Progenitor cell of endocrine pancreas (in vitro differentiated cells): ENCODE measurements at places on chromosomes 6 and 20. TPM values are rescaled to one million over a fixed set of nuclear protein-coding genes. Genes with fewer than 3 reads are reported as not detected.

PI16 gene
- not detected in 2 replicates for total RNA-seq

SCRT2 gene
- total RNA-seq, result not detected in 2 replicates

CFAP206 gene
- 1.2 and 1.5 TPM in 2 replicates for total RNA-seq

CDSN gene
- not detected in 2 replicates for total RNA-seq

SDC4 gene
- total RNA-seq, result 112 and 121 TPM in 2 replicates

RAET1E gene
- total RNA-seq, result not detected in 2 replicates

ZFP64 gene
- 25.2 and 26.9 TPM in 2 replicates for total RNA-seq

TGM3 gene
- total RNA-seq, result 0.22 and 0.44 TPM in 2 replicates

ZNF292 gene
- 63.3 and 67.9 TPM in 2 replicates for total RNA-seq

C6orf52 gene
- 3.5 and 4.8 TPM in 2 replicates for total RNA-seq

PRDM13 gene
- total RNA-seq, result not detected in 2 replicates

CCN2 gene
- 31.8 and 33.5 TPM in 2 replicates for total RNA-seq

SNAP91 gene
- total RNA-seq, result 1.7 and 2.1 TPM in 2 replicates

GPLD1 gene
- 6.6 and 7.4 TPM in 2 replicates for total RNA-seq

CST11 gene
- not detected in 2 replicates for total RNA-seq

DDO gene
- not detected in 2 replicates for total RNA-seq

MUC22 gene
- total RNA-seq, result not detected in 2 replicates

TUBB1 gene
- total RNA-seq, result 0.16 and 0.19 TPM in 2 replicates

ME1 gene
- 7.9 and 9.5 TPM in 2 replicates for total RNA-seq

DNAH8 gene
- 0.12 and 0.13 TPM in 2 replicates for total RNA-seq

DYNLT2 gene
- 1.6 and 1.8 TPM in 2 replicates for total RNA-seq

SLC22A7 gene
- not detected in 2 replicates for total RNA-seq

HLA-DQB1 gene
- total RNA-seq, result 6.1 TPM in 2 replicates

HS3ST5 gene
- 0.31 and 0.95 TPM in 2 replicates for total RNA-seq

HLA-DQA2 gene
- total RNA-seq, result 0.44 and 0.79 TPM in 2 replicates

SAMD5 gene
- 22.4 and 24.0 TPM in 2 replicates for total RNA-seq

FILIP1 gene
- total RNA-seq, result 0.31 and 0.73 TPM in 2 replicates

EPPIN gene
- total RNA-seq, result not detected in 2 replicates

EDEM2 gene
- 38.3 and 40.1 TPM in 2 replicates for total RNA-seq

RHAG gene
- not detected in 2 replicates for total RNA-seq

UNC5CL gene
- 3.7 and 4.7 TPM in 2 replicates for total RNA-seq

SLC17A9 gene
- total RNA-seq, result 8.0 and 8.3 TPM in 2 replicates

ADTRP gene
- not detected in 2 replicates for total RNA-seq

LY6G6D gene
- not detected in 2 replicates for total RNA-seq

BANF2 gene
- total RNA-seq, result not detected in 2 replicates

CCDC170 gene
- 0.22 TPM in 1 of 2 replicates, not detected in the other for total RNA-seq
